ENCODE measurements at places on chromosomes 4 and X. TPM values are rescaled to one million over a fixed set of nuclear protein-coding genes. Genes with fewer than 3 reads are reported as not detected.

FAM241A gene
- 4.5 TPM for total RNA-seq

CXCL3 gene
- 1.9 TPM for total RNA-seq

GRCh38 chr4:166422475-166422874 is 549.4 kb downstream of the TLL1 start:
- no peak for DNase-seq
- no peaks in the 10 kb centered on the region for H3K27me3 ChIP-seq
- H3K36me3 ChIP-seq: no peaks in the 10 kb centered on the region
- no peak overlapping the region for H3K4me3 ChIP-seq
- H3K27ac ChIP-seq: no peak overlapping the region

DNA sequence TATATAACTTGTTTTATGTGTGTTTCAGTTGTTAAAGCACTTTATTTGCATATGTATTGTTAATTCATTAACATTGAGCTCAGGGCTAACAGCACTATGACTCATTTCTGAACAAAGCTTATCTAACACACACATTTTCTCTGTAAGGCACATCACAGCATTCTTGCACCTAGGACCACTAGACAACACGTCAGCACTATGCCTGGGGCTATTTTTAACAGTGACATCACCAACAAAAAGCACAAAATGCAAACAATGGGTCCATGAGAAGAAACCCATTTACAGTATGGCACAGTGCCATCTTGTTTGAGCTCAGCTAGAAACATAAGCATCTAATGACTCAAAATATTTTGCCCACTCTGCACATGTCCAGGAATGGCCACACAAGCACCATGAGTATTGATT is 124.4 kb downstream of the RELL1 start:
- DNase-seq: no peak
- no peaks in the 10 kb centered on the region for H3K27me3 ChIP-seq
- no peak overlapping the region for H3K4me3 ChIP-seq
- no peak overlapping the region for H3K27ac ChIP-seq

GRCh38 chr4:51858605-51859202 is 15.8 kb downstream of the DCUN1D4 start:
- H3K4me1 ChIP-seq: no peaks in the 10 kb centered on the region
- no peaks in the 10 kb centered on the region for H3K36me3 ChIP-seq
- DNase-seq: no peak
- no peaks in the 10 kb centered on the region for H3K27me3 ChIP-seq

DNA sequence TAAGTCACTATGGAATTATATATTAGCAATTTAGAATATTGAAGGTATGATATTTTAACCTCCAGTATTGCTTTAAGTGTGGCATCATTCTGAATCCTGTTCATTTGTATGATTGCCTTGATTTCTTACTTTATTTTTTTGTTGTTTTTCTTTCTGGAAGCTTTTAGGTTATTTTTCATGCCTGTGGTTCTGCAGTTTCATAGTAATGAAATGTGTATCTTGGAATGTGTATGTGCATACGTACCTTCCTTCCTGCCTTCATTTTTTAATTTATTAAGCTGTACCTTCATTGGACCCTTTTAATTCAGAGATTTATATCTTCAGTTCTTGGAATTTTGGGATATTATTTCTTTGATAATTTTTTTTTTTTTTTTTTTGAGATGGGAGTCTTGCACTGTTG is 22.1 kb downstream of the CPEB2 start:
- H3K27me3 ChIP-seq: no peaks in the 10 kb centered on the region
- DNase-seq: no peak
- no peaks in the 10 kb centered on the region for H3K36me3 ChIP-seq
- no peaks in the 10 kb centered on the region for H3K4me1 ChIP-seq
- no peak overlapping the region for H3K27ac ChIP-seq

GRCh38 chr4:140004549-140004895 is 149.5 kb downstream of the MAML3 start:
- H3K4me1 ChIP-seq: no peaks in the 10 kb centered on the region
- 0 out of 2 replicates have a peak, but pooled peaks cover 3% of the 10 kb centered on the region for H3K27me3 ChIP-seq
- no peak overlapping the region for H3K4me3 ChIP-seq
- DNase-seq: no peak

DNA sequence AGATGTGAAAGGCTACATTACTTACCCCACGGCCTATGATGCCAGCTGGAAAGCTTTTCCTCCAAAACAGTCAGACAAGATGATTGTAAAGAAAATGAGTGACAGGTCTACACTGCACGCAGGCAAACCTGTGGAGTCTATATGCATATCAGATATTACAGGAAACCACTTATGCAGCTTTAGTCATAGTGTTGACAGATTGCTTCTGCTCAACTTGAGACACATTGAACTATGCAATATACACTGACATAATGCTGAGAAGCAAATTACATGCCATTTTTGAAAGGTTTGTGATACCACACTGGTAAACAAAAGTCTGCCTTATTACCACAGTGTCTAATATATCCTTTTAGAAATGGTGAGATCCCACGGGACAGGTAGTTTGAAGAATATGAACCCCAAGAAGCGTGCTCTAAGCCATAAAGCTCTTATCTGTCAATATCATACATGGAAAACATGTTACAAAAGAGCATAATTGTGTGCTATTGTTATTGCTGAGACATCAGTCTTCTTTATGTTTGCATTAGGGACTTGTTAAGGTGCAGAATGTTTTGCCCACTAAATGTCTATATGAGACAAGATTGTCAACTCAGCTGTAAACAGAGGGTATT is 1835.8 kb upstream of the TENM3 start:
- no peak overlapping the region for H3K27ac ChIP-seq
- H3K27me3 ChIP-seq: no peaks in the 10 kb centered on the region
- H3K4me3 ChIP-seq: no peak overlapping the region
- DNase-seq: no peak

- peaks cover 7% of the 10 kb centered on the region for H3K4me1 ChIP-seq
- H3K27ac ChIP-seq: no peak overlapping the region
- H3K36me3 ChIP-seq: no peaks in the 10 kb centered on the region
- H3K27me3 ChIP-seq: no peaks in the 10 kb centered on the region
- DNase-seq: no peak
Measured at GRCh38 chr4:7334521-7335275, 100.0 kb downstream of the PSAPL1 start.
